ENCODE measurements at places on chromosomes 16 and 17. TPM values are rescaled to one million over a fixed set of nuclear protein-coding genes. Genes with fewer than 3 reads are reported as not detected.
A peak's percentile ranks its signal among the peaks of the same experiment; 100 is the strongest.

DNA sequence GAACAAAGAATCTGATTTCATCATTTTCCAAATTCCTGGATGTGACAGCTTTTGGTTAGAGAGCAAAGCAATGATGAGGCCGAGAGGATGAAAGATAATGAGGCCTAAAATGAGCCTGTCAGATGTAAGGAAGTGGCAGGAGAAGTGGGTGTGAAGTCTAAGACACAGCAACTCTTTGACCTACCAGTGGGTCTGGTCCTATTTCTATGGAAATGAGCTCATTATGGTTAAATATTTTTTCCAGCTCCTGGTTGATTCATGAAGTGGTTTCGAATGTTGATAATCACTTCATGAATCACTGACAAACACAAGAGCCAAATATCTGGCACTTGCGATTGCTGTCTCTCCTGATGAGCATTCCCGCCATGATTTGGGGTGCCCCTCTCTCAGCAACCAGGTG, 273.3 kb upstream of the CDH5 start:
- no peak overlapping the region for H3K4me3 ChIP-seq
- no peaks in the 10 kb centered on the region for H3K27me3 ChIP-seq
- H3K36me3 ChIP-seq, result no peaks in the 10 kb centered on the region
- no peak for DNase-seq

GRCh38 chr17:31357091-31357490, 34.4 kb upstream of the RAB11FIP4 start:
- no peaks in the 10 kb centered on the region for H3K4me1 ChIP-seq
- H3K36me3 ChIP-seq, result peaks cover 59% of the 10 kb centered on the region
- DNase-seq, result no peak
- H3K4me3 ChIP-seq, result no peak overlapping the region
- H3K27me3 ChIP-seq, result no peaks in the 10 kb centered on the region

DNA sequence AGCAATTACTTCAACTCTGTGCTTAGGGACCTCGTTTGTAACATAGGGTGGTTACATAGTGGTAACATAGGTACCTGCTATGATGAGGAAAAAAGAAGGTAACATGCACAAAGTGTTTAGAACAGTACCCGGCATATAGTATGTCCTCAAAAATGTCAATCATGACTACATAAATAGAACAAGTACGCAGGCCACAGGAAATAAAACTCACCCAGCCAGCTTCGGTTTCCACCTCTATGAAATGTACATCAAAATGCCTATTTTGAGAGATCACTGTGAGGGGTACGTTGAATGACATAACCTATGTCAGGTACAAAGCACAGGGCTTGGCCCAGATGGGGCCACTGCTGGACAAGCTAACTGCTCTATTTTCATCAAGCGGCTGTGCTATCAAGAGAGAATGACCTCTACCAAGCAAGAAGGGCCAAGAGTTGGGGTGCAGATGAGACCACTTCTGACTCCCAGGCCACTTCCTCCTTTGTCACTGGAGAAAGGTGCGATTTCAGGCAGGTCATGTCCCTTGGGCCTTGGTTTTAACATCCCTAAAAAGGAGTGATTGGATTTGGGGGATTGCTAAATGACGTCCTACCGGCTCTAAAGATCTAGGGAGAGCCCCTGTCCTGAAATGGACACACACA, 45.4 kb downstream of the WSB1 start:
- H3K4me1 ChIP-seq, result peaks cover 56% of the 10 kb centered on the region
- H3K4me3 ChIP-seq, result no peak overlapping the region
- H3K36me3 ChIP-seq, result no peaks in the 10 kb centered on the region
- peak overlapping the region; percentile 45 for H3K27ac ChIP-seq
- no peak for DNase-seq

DNA sequence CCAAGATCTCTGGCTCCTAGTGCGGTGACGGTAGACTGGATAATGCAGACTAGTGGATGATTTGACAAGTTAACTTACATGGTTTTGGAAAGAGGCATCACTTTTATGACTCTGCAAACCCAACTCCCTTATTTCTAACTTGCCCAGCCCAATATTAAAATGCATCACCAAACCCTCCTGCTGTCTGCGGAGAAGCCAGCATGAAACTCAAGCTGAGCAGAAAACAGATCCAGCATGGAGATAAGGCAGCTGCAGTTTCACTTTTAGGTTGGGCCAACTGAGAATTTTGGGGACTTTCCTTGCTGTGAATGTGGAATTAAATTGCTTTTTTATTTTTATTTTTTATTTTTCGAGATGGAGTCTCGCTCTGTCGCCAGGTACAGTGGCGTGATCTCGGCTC, 27.8 kb downstream of the CDH1 start:
- H3K4me3 ChIP-seq, result no peak overlapping the region
- H3K27me3 ChIP-seq, result no peaks in the 10 kb centered on the region
- H3K4me1 ChIP-seq, result no peaks in the 10 kb centered on the region
- DNase-seq, result no peak
- H3K36me3 ChIP-seq, result no peaks in the 10 kb centered on the region

- H3K36me3 ChIP-seq, result no peaks in the 10 kb centered on the region
- no peak overlapping the region for H3K27ac ChIP-seq
- DNase-seq, result no peak
- peaks cover 8% of the 10 kb centered on the region for H3K4me1 ChIP-seq
These were observed 95.1 kb upstream of the CDH5 start for GRCh38 chr16:66271074-66272060.

- no peak overlapping the region for H3K4me3 ChIP-seq
- H3K27me3 ChIP-seq, result no peaks in the 10 kb centered on the region
- H3K4me1 ChIP-seq, result no peaks in the 10 kb centered on the region
- H3K27ac ChIP-seq, result no peak overlapping the region
These were observed 9.8 kb downstream of the RHOT1 start for GRCh38 chr17:32152130-32152529.

GRCh38 chr17:17322516-17323510, 19.6 kb downstream of the NT5M start:
- H3K4me3 ChIP-seq, result no peak overlapping the region
- H3K36me3 ChIP-seq, result no peaks in the 10 kb centered on the region
- no peak overlapping the region for H3K27ac ChIP-seq
- H3K27me3 ChIP-seq, result no peaks in the 10 kb centered on the region
- no peak for DNase-seq

Gene PIK3R6
- 0.84 TPM for total RNA-seq

Gene HASPIN
- total RNA-seq, result 0.79 TPM
